ENCODE measurements at places on chromosomes 1 and 21. TPM values are rescaled to one million over a fixed set of nuclear protein-coding genes. Genes with fewer than 3 reads are reported as not detected.

DNA sequence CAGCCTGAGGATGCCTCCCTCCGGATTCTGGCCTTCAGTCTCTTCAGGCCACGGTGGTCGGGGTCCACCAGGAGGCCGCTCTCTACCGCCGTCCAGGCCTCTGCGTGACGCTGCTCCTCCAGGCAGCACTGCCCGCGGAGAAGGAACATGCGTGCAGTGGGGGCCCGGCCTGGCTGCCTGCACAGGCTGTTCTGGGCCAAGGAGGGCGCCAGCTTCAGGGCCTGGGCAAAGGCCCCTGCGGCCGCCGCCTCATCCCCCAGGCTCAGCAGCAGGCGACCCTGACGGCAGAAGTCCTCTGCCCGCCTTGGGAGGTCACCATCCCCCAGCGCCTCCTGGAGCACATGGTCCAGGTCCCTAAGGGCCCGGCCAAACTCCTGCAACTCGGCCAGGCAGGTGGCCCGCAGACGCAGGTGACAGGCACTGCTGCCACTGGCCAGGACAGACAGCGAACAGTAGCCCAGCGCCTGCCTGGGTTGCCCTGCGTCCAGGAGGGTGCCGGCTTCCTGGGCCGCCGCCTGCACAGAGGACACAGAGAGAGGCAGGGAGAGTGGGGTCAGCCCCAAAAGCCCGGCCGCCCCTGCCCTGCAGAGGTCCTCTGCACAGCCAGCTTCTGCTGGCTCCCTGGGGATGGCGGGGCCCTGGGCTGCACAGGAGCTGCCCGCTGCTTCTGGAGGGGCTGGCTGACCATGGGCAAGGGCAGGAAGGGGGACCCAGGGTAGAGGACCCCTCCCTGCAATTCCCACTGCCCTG, 8.7 kb upstream of the MMEL1 start:
- DNase-seq, result no peak

DNA sequence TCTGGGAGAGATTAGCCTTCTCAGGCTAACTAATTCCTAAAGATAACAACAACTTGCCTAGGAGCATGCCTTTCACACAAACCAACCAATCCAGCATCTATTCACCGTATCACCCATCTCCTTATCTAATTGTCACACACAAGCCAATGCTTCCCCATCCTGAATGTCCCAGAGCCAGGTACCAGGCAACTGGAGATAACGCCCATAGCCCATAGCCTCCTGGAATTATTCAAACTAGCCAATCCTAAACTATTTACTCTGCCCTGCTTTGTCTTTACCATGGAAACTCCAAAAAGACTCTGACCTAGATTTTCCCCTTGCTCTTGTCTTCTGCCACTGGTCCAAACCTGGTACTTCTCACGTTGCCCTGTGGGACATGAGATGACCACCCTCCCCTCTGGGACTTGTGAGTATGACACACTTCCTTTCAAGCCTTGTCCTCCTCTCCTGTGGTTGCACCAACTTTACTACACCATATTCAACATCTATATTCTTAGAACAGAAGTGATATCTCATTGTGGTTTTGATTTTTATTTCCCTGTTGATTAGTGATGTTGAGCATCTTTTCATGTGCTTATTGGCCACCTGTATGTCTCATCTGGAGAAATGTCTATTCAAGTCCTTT, 8.8 kb upstream of the ATG4C start:
- DNase-seq, result no peak

KRTAP7-1 gene
- total RNA-seq, result not detected

CD101 gene
- total RNA-seq, result 1.8 TPM

RNF207 gene
- 49.3 TPM for total RNA-seq

- no peak for DNase-seq
Observed at GRCh38 chr21:21968810-21969209, 970.6 kb downstream of the NCAM2 start.

DNA sequence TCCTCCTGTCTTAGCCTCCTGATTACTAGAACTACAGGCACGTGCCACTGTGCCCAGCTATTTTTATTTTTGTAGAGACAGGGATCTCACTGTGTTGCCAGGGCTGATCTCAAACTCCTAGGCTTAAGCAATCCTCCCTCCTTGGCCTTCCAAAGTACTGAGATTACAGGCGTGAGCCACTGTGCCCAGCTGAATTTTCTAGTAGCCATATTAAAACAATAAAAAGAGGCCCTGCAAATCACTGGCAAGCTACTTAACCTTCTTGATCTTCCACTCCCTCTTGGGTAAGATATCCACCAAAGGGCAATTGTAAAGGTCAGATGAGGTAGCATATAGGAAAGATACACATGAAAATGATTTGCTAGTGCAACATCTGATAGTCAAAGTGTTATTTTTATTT, 65.6 kb upstream of the SRSF10 start:
- no peak for DNase-seq

TACSTD2 gene
- 489 TPM for total RNA-seq

SH3BP5L gene
- total RNA-seq, result 24.6 TPM

DNA sequence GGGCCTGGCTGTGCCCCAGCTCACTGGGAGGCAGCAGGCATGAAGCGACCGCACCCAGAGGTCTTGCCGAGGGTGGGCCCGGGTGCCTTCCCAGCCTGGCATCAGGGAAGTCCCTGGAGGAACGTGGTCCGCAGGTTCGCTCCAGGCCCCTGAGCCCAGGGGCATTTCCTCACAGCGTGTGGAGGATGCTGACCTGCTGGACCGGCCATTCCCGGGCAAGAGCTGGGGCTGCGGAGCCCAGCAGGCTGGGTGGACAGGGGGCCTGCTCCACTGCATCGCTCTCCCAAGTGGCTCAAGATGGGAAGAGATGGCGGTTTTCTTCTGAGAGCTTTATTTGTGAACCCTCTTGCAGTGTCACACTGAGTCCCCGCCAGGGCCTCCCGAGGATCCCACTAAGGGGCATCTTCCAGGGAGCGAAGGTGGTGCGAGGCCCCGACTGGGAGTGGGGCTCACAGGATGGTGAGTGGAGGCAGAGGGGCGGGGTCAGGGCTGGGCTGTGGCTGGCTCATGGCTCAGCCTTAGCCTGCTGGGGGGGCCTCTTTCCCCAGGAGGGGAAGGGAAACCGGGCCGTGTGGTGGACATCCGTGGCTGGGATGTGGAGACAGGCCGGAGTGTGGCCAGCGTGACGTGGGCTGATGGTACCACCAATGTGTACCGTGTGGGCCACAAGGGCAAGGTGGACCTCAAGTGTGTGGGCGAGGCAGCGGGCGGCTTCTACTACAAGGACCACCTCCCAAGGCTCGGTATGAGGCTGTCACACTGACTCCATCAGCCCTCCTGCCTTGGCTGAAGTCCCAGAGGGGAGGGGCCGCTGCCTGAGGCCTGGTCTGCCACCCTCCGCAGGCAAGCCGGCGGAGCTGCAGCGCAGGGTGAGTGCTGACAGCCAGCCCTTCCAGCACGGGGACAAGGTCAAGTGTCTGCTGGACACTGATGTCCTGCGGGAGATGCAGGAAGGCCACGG, 7.2 kb upstream of the MMP23B start:
- no peak for DNase-seq

GRCh38 chr1:41648230-41648629, 163.7 kb upstream of the EDN2 start:
- no peak for DNase-seq

SLC45A3 gene
- total RNA-seq, result 19.9 TPM

RCSD1 gene
- not detected for total RNA-seq

- no peak for DNase-seq
Observed at GRCh38 chr1:43441166-43441893, 12.4 kb downstream of the HYI start.

IBA57 gene
- 7.8 TPM for total RNA-seq

DNA sequence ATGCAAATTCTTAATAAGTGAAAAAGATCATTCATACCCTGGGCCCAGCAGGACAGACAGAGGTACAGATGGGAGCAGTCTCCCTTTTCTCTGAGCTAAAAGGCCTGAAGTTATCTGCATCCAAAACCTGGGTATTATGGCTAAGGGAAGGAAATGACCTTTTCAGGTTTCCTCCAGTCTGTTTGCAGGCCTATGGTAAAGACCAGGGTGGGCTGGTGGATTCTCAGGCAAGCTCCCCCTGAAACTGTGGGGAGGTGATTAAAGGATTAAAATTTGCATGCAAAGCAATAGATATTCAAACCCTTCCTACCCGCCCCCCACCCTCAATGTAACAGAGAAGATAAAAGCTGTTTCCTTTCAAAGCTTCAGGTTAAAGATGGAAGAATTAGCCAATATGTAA, 471.8 kb upstream of the RUNX1 start:
- no peak for DNase-seq

- no peak for DNase-seq
Observed at GRCh38 chr1:67338642-67339041, 31.0 kb downstream of the IL12RB2 start.

KLHDC8A gene
- not detected for total RNA-seq

- DNase-seq, result no peak
Observed at GRCh38 chr21:45984584-45985095, 3.1 kb downstream of the COL6A1 start.

TMEM125 gene
- 55.6 TPM for total RNA-seq

HJV gene
- not detected for total RNA-seq

GRCh38 chr1:27669876-27670275, 2.1 kb downstream of the IFI6 start:
- no peak for DNase-seq

- DNase-seq, result no peak
Observed at GRCh38 chr1:221989741-221990140, 247.9 kb upstream of the DUSP10 start.

ST6GALNAC3 gene
- total RNA-seq, result 0.04 TPM

DNA sequence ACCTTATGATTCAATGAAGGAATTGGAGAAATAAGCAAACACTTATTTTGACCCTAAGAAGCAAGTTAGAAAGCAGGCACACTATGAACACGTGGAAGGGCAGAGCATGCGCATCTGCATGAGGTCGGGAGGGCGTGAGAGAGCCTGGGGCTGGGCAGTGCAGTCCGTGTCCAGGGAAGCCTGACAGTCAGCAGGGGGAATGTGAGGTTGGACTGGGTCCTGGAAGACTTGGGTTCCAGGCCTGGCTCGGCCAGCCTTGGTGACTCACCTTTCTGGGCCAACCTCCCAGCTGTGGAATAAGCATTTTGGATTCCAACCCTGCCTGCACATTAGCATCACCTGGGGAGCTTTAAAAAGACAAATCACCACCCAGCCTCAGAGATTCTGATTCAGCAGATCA, 26.6 kb upstream of the LMX1A start:
- no peak for DNase-seq

GSTM1 gene
- total RNA-seq, result not detected

DNA sequence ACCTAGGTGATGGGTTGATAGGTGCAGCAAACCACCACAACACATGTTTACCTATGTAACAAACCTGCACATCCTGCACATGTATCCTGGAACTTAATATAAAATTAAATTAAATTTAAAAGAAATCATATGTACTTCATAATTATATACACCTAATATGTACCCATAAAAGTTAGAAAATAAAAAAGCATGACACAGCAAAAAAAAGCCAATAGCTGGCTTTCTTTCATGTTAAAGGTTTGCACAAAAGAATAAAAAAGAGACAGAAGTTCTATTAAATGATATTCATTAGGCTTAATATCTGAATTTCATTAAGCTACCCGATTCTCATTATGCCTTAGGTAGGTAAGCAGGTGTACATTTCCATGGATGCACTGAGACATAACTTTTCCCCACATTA, 5.2 kb upstream of the PRMT6 start:
- DNase-seq, result no peak

PLCH2 gene
- total RNA-seq, result 1.5 TPM

KCNJ9 gene
- not detected for total RNA-seq

- DNase-seq, result no peak
Observed at GRCh38 chr1:192839162-192840066, 30.6 kb downstream of the RGS2 start.

DNA sequence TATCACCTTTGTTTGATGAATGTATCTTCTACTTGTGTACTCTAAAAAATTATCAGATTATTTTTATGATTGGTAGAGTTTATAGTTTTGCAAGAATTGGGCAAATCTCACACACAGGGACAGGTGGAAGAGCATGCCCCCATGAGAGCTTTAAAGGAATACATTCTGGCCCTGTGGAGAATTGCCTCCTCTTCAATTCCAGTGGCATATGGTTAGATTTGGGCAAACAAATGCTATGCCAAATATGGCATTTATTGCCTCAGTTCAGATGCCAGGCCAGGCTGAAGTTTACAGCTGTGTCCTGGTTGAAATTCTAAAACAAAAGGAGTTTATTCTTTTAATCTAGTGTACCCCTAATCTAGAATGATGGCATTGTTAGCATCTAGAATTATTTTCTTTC, 162.4 kb upstream of the CACYBP start:
- DNase-seq, result no peak

FAM72C gene
- 1.7 TPM for total RNA-seq

- no peak for DNase-seq
Observed at GRCh38 chr1:63134501-63135173, 187.7 kb upstream of the FOXD3 start.

DNA sequence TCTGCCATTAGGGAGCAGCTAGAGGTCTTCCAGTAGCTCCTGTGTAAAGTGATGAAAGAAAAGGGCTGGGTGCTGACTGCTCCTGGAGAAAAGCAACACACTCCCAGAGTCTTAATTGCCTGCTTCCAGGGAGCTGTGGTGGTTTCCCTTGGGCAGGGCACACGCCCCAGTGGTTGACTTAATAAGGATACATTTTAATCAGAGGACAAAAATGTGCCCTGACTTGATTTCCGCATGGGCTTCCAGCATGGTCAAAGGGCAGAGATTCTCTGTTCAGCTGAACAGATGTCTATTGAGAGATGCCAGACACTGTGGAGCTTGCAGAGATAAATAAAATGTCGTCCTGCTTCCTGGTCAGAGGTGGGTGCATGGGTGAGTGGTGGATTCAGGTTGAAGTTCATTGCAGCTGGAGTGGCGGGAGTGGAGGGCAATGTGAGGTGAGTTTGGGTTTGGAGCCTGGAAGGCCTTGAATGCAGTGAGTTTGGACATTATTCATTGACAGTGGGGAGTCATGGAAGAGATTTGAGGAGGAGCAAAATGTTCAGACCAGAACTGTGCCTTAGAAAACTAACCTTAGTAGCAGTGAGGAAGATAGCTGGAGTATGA, 16.0 kb downstream of the QSOX1 start:
- peak; percentile 62 for DNase-seq

- no peak for DNase-seq
Observed at GRCh38 chr1:229506633-229507032, 1.5 kb downstream of the NUP133 start.

DNA sequence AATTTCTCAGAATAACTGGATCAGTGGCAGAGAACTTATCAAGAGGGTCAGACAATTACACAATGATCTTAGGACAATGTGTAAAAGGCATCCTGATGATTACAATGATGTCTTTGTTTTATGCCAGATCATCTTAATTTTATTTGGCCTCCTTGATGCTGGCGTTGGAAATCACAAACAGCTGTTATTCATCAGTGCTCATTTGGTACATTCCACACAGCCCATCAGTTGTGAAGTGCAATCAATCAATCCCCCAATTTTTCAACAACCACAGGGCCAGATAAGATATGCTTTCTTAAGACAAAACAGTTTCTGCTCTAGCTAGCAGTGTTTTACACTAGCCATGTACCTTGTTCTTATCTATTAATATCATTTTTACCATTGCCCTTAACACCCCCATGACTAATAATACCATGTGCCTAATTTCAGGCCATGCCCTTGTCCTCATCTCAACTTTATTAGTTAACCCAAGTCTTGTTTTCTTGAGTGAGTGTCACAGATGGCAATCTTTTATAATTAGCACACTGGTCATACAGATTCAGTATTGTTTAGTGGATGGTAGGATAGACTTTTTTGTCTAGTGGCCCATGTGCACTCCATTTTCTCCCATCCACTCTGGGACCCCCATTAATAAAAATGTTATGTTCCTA, 40.8 kb upstream of the COL24A1 start:
- DNase-seq, result no peak

- no peak for DNase-seq
Observed at GRCh38 chr1:207983044-207983635, 72.2 kb upstream of the CD34 start.

All from PC-9 (cell line).